Right atrium auricular region (tissue), 2 donors: ENCODE measurements at places on chromosomes 5 and 9. TPM values are rescaled to one million over a fixed set of nuclear protein-coding genes. Genes with fewer than 3 reads are reported as not detected.

TRIM52 gene
- total RNA-seq = 9.1 TPM

GRCh38 chr5:62143268-62144229, 162.5 kb upstream of the KIF2A start:
- DNase-seq = no peak
- H3K36me3 ChIP-seq = no peaks in the 10 kb centered on the region

PCBD2 gene
- total RNA-seq = 10.9 TPM

SLC6A3 gene
- total RNA-seq = 0.16 TPM

GRCh38 chr9:98807814-98808195, 335 bp downstream of the GALNT12 start:
- H3K36me3 ChIP-seq = no peaks in the 10 kb centered on the region
- H3K27ac ChIP-seq = no peak overlapping the region
- peaks cover 10% of the 10 kb centered on the region for H3K4me1 ChIP-seq
